ENCODE measurements at places on chromosomes 7 and 10.

DNA sequence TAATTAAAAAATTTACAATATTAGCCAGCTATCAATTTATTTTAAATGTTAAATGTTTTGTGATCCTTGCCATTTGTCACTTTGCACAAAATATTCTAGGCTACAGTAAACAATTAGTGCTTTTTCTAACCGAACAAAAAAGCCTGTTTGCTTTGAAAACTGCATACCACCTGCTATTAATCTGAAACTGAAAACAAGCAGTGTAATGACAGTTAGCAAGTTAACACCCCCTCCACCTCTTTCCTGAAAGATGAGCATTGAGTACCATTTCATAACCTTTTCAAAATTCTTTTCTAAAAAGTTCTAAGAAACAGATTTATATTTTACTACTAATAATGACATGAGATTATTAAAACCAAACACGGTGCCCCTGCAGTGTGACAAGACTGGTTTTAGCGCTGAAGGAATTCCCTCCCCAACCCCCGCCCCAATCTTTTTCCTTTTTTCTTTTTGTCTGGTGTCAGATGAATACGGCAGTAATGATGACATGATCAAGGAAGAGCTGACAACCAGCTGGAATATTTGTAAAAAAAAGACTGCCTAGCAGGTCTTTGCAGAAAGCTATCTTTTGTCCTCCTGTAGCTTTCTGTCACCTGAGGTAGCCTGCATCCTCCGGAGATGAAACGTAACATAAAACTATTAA, 175.6 kb downstream of the CHCHD3 start:
- DNase-seq = no peak

DNA sequence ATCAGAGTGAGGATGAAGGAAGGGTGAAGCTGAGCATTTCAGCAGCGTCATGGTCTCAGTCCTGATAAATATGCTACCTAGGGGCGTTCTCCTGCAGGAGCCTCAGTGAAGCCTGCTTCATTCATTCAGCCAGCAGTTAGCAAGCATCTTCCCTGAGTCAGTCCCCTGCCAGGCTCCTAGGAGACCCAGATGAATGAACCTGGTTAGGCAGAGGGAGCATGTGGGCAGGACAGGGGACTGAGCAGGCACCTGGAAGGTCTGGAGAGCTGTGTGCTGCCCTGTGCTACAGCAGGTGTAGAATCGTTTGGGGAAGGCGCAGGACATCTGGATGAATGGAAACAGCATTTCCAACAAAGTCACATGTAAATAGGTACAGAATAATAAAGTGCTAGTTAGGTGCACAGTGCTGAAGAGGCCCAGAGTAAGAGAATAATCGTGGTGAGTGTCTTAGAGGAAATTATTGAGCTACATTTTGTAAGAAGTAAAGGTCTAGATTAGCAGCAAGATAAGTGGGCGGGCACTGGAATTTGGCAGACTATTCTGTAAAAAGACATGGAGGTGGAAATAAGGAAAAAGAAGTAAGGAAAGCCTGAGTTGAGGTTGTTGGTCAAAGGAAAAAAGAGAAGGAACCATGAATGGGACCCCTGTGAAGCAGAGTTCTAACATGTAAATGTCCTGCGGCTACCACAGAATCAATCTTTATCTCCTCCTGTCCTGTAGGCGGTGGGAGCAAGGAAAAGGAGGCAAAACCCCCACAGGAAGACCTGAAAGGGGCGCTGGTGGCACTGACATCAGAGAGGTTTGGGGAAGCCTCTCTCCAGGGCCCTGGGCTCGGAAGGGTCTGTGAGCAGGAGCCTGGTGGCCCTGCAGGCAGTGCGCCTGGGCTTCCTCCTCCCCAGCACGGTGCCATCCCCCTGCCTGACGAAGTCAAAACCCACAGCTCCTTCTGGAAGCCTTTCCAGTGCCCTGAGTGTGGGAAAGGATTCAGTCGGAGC, 12.0 kb downstream of the ZSCAN25 start:
- DNase-seq = no peak

DNA sequence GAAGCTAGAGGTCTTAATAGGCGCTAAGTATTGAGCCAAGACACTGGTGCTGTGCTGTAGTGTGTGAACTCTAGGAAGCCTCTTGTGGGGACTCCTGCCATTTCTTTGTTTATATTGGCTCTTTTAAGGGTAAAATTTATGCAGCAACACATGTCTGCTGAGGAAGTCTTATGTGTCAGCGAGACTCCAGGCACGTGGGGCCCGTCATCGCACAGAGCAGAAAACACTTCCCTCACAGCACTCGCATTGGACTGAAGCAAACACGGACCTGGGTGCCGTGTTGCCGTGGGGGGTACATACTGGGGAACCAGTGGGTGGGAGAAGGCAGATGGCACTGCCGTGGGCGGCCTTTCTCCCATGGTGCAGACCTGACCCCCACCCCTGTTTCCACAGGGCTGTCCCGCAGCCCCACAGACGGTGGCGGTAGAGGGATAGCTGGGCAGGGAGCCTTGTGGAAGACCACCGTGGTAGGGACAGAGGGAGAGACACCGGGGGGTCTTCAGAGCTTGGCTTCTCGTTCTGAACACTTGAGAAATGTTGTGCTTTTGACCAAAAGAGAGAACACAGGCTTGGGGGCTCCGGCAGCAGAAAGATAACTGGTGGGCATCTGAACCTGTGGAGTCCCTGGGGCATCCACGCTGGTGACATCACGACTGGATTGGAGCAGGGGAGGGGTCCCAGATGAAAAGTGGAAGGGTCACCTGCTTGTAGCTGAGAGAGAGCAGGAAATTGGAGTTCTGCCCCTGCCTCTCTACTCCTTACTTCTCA, 284.7 kb upstream of the SHH start:
- no peak for DNase-seq

DNA sequence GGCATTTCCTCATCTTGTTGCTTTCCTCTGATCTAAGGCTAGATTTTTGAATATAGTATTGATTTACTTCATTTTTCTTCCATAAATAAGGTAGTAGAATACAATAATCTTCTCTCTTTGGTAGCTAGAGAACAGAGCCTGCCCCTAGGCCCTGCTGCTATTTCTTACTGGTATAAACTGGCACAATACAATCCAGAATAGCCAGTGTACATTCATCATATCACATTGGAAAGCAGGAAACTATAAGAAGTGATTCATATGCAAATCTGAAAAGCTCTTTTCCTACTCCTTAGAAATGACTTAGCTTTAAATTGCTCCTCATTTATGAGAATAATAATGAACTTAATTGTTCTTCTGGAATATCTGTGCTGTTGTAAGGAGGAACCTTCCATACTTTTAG, 100.2 kb downstream of the KCND2 start:
- DNase-seq = no peak

DNA sequence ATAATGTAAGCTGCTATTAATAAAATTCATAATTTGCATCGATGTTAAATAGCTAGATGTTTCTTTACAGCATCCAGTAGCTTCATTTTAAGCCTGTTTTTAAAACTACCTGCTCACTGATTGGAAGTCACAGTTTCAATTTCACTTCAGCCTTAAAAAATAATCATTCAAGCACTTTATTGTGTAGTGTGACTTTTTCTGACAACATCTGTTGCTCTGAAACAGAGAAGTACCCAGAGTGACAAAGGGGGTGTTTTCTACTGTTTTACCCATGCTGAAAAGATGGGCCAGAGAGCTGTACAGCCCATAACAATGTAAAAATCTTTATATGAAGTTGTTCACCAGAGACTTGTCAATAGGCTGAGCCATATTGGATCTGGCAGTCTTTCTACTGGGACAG, 437.2 kb downstream of the MDFIC start:
- DNase-seq = no peak

GRCh38 chr7:154960063-154960790, 42.7 kb downstream of the PAXIP1 start:
- DNase-seq = peak; percentile 49

- DNase-seq = no peak
Measured at GRCh38 chr10:105149371-105149891, 508.3 kb downstream of the SORCS3 start.

DNA sequence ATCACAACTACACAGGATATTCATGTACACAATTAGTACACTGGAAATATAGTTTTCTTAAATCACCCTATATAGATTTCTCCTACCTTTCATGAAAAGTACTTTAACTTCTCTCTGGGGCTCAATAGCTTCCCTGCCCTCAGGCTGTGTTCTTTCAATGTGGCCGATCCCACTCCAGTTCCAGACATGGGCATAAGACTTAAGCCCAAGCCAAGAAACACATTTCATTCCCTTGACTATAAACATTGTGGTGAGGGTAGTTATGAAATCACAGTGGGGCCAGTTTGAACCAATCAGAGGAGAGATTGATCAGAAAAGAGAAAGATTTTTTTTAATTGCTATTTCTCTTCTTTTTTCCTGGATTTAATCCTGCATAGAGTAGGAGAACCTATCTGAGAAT, 904.6 kb upstream of the SORCS1 start:
- DNase-seq = no peak

GRCh38 chr7:24572393-24572996, 757 bp upstream of the PALS2 start:
- DNase-seq = no peak

GRCh38 chr7:152699079-152699478, 23.1 kb upstream of the XRCC2 start:
- no peak for DNase-seq

- no peak for DNase-seq
Measured at GRCh38 chr7:151400626-151401315, 9.1 kb downstream of the WDR86 start.

DNA sequence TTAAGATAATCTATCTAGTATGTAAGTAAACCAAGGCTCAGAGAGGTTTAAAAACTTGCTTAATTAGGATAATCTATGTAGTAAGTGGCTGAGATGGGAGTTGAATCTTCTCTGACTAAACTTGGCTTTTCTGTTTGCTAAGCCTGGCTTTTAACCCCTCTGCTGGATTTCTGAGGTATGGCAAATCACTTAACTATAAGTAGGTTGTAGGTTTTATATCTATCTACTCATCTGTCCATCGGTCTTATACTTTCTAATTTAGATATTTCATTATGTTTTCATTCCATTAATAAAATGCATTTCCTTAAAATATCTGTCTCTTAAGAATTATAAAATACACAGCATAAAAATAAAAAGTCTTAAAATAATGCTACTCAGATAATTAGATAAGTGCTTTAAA, 59.4 kb downstream of the ST7 start:
- no peak for DNase-seq

DNA sequence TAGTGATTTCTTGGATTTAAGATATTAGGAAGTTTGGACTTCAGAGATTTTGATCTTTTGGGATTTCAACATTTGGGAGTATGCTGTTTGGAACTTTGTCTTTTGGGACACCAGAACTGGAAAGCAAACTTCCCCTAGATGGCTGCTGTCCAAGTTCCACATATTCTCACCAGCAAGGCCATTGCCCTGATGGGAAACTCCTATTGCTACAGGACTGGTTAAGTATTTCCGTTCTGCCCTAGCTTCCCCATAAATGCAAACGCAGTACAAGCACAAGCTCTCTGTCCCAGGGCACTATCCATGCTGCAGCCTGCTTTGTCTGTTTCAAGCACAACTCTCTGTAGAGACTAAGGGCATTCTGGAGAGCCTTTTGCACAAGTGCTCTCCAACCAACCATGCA, 79.3 kb upstream of the SLC25A13 start:
- DNase-seq = no peak

DNA sequence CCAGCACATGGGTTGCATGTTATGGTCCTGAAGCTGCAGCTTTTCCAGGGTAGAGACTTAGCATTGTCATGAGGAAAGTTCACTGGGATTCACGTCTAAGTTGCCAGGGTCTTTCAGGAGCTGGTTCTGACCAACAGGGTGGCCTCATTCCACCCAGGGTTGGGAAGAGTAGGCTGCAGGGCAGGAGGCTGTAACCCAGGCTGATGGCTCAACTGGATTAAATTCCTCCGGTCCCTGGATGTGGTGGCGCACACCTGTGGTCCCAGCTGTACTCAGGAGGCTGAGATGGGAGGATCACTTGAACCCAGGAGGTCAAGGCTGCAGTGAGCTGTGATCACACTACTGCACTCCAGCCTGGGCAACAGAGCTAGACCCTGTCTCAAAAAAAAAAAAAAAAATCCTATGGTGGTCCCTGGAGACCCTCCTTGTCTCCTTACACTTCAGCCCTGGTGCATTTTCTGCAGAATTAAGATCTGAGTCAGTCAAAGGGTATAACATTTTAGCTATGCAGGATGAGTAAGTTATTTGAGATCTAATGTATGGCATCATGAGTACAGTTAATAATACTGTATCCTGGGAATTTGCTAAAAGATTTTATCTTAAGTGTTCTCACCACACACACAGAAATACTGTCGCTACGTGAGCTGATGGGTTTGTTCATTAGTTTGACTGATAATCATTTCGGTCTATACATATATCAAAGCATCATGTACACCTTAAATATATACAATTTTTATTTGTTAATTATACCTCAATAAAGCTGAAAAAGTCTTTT, 44.0 kb downstream of the ASB13 start:
- no peak for DNase-seq

- DNase-seq = no peak
Measured at GRCh38 chr7:125847692-125848091, 918.1 kb upstream of the POT1 start.

DNA sequence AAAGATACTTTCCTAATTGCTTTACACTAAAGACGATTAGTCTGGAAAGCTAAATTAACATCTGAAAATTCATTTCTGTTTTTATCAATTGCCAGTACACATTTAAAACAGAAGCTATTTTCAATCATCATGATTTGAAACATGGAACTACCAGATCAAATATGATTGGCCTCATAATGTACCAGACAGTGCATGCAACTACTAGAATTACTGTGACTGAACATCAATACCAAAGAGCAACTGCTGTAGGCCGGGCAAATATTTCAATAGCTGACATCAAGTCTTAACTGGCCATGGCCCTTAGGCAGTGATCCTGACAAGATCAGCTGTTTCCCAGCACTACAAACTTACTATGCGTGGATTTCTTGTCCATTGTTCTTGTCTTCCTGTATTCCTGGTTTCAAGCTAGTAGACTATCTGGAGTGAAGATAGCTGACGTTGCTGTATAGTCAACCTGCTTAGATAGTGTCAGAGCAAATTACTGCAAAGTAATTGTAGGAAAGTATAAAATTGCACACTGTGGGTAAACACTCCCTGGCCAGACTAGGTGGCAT, 21.7 kb upstream of the WNT16 start:
- no peak for DNase-seq

DNA sequence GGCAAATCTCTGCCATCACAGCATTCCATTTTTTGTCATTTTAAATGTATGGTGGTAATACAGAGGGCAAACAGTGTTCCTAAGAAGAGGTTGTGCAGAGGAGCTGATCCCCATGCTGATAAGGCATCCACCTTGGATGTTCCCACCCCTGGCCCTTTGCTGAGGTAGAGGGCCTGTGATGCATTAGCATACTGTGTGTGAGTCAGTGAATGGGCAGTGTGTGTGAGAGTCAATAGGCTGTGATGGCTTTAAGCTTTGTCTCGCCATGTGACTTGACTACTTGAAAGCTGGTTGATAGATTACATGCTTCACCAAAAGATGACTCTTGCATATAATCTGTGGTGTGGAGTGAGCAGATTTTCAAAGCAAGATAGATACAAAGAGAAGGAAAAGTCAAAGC, 81.3 kb downstream of the INSYN2A start:
- no peak for DNase-seq

Measured in hippocampal formation (tissue), 2 donors.